ENCODE measurements at places on chromosomes 6 and 20.

GRCh38 chr20:20950620-20951019 lies 155.5 kb downstream of the LINC00237 start:
- no peak for DNase-seq

DNA sequence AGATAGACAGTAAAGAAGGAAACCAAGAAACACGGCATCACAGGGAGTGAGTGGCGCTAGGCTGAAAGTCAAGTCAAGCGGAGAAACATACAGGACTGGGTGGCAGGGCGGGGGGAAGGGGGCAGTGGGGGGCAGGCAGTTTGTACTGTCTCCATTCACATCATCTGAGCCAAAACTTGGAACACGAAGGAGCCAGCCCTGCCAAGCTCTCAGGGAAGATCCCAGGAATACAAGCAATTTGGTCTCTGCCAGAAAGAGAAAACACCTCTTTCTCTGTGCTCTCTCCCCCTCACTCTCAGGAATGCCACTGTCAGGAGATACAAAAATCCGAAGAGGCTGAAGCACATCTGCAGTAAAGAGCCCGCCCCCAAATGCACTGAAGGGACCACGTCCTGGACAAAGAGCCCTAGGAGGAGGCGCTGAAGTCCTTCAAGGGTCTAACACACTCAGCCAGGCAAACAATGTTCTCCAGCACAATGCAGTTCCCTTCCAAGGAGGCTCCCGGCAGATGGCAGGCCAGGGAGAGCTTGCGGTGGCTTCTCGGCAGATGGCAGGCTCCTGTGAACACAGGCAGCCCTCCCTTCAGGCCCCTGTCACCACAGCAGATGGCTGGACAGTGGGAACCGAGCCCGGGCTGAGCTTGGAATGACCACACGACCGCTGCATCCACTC lies 90.0 kb downstream of the ATP9A start:
- DNase-seq, result no peak

- no peak for DNase-seq
Measured at GRCh38 chr20:61874421-61875068, 191.1 kb downstream of the TAF4 start.

DNA sequence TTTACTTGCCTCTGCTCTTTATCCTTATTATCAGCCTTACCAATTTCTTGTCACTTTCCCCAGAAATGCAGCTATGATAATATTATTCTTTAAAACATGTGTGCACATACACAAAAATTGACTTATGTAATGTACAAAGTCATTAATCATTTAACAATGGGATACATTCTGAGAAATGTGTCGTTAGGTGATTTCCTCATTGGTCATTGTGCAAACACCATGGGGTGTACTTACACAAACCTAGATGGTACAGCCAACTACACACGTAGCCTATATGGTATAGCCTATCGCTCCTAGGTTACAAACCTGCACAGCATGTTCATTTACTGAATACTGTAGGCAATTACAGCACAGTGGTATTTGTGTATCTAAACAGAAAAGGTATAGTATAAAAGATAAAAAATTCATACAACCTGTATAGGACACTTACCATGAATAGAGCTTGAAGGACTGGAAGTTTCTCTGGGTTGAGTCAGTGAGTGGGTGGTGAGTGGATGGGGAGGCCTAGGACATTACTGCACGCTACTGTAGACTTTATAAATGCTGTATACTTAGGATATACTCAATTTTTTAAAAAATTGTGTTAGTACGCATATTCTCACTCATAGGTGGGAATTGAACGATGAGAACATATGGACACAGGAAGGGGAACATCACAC lies 56.9 kb downstream of the HIVEP1 start:
- DNase-seq, result no peak

DNA sequence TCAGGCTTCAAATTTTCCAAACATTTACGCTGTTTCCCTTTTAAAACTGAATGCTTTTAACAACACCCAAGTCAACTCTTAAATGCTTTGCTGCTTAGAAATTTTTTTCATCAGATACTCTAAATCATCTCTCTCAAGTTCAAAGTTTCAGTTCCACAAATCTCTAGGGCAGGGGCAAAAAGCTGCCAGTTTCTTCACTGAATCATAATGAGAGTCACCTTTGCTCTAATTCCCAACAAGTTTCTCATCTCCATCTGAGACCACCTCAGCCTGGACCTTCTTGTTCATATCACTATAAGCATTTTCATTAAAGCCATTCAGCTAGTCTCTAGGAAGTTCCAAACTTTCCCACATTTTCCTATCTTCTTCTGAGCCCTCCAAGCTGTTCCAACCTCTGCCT lies 69.1 kb downstream of the RNF217 start:
- DNase-seq, result no peak

Data from cortex of kidney (tissue), 1 donor.